ENCODE measurements at places on chromosomes 12 and 14.

GRCh38 chr14:51473808-51474565 lies 177.7 kb upstream of the FRMD6 start:
- peak; percentile 52 for DNase-seq

DNA sequence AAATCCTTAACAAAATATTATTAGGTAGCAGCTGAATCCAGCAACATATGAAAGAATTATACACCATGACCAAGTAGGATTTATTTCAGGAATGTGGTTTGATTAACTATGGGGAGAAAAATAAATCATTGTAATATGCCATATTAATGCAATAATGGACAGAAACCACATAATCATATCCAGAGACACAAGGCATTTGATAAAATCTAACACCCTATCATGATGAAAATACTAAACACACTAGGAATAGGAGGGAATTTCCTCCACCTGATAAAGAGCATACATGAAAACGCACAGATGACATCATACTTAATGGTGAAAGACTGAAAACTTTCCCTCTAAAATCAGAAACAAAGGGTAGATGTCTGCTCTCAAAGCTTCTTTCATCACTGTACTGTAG lies 238.9 kb downstream of the PHLDA1 start:
- DNase-seq: no peak

DNA sequence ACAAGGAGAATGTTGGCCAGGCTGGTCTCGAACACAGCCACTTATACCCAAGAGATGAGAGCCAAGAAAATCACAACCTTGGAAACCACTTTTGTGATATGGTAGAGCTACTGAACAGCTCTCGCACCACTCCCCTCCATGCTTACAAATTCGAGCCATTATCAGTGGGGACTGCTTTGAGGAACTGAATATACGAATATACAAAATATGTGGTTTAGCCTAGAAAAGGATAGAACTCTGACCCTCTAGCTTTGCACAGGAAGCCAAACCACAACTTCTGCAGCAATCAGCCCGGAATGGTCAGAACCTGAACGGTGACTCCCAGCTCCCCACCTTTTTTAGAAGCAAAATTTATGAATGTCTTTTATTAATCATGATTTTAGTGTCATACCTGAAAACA lies 129.8 kb upstream of the TMEM132C start:
- DNase-seq: no peak

- DNase-seq: no peak
These were observed 306.3 kb downstream of the ATP23 start for GRCh38 chr12:58247633-58248032.

Data from foreskin fibroblast (primary cell).